ENCODE measurements at places on chromosomes 11 and 22. TPM values are rescaled to one million over a fixed set of nuclear protein-coding genes. Genes with fewer than 3 reads are reported as not detected.

The CRYAB gene
- 20.0 TPM for total RNA-seq

The OR6A2 gene
- not detected for total RNA-seq

The PGA4 gene
- 0.17 TPM for total RNA-seq

The OR4A15 gene
- total RNA-seq = not detected

The USH1C gene
- total RNA-seq = not detected

The CASP5 gene
- not detected for total RNA-seq

The LMNTD2 gene
- 0.59 TPM for total RNA-seq

The H19 gene
- total RNA-seq = 36.1 TPM

The CRYBB1 gene
- total RNA-seq = not detected

The ART5 gene
- total RNA-seq = not detected

The C11orf42 gene
- not detected for total RNA-seq

The OR6T1 gene
- not detected for total RNA-seq

The PYGM gene
- total RNA-seq = 0.30 TPM

The OR56A1 gene
- not detected for total RNA-seq

The SYT9 gene
- not detected for total RNA-seq

The FXYD2 gene
- total RNA-seq = 0.15 TPM

The ARHGAP42 gene
- 3.4 TPM for total RNA-seq

The KCNC1 gene
- not detected for total RNA-seq

The HMOX1 gene
- 17.0 TPM for total RNA-seq

The KRTAP5-10 gene
- not detected for total RNA-seq

The LYVE1 gene
- total RNA-seq = not detected

The OR10A2 gene
- not detected for total RNA-seq

The PNPLA3 gene
- total RNA-seq = 10.7 TPM

The KCNK4 gene
- total RNA-seq = not detected

The CLCF1 gene
- total RNA-seq = 5.4 TPM

The GRM5 gene
- not detected for total RNA-seq

The UBQLN3 gene
- not detected for total RNA-seq

The CDK2AP2 gene
- total RNA-seq = 45.6 TPM

The SLC22A8 gene
- total RNA-seq = not detected

The CYTH4 gene
- 0.17 TPM for total RNA-seq

The IGLL5 gene
- total RNA-seq = not detected

The STT3A gene
- total RNA-seq = 155 TPM

The SHANK2 gene
- total RNA-seq = 1.0 TPM

The CRY2 gene
- 4.3 TPM for total RNA-seq

The IFITM10 gene
- total RNA-seq = not detected

The OR5P2 gene
- not detected for total RNA-seq

The DDT gene
- 134 TPM for total RNA-seq

The C2CD3 gene
- total RNA-seq = 11.8 TPM

The NPAS4 gene
- total RNA-seq = not detected

The YPEL4 gene
- total RNA-seq = 0.45 TPM

The MRGPRX4 gene
- total RNA-seq = not detected

The ME3 gene
- 38.9 TPM for total RNA-seq

The BSCL2 gene
- total RNA-seq = 63.4 TPM

The ASPHD2 gene
- total RNA-seq = 1.5 TPM

The MAP6 gene
- total RNA-seq = 0.34 TPM

The APOBEC3G gene
- total RNA-seq = 7.2 TPM

The ANGPTL5 gene
- total RNA-seq = not detected

The ACTN3 gene
- not detected for total RNA-seq

The ARAP1 gene
- total RNA-seq = 52.3 TPM
